Central memory CD4-positive, alpha-beta T cell (primary cell): ENCODE measurements at places on chromosomes 11 and 22.

DNA sequence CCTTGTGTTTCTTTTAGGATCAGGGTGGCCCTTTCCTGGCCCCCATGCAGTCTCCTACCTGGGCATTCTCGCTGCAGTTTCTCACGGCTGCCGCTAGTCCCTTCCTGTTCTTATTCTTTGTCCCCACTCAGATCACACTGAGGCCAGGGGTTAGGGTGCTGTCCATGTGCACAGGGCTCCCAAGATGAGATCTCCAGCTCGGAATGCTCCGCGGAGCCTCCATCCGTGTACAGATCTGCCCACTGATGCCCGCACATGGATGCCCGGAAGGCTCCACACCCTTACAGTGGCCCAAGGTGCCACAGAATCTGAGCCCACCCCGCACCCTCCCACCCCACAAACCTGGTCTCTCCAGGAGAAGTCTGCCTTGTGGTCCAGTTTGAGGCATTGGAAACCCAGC is 457.3 kb downstream of the TBC1D22A start:
- no peak for DNase-seq

DNA sequence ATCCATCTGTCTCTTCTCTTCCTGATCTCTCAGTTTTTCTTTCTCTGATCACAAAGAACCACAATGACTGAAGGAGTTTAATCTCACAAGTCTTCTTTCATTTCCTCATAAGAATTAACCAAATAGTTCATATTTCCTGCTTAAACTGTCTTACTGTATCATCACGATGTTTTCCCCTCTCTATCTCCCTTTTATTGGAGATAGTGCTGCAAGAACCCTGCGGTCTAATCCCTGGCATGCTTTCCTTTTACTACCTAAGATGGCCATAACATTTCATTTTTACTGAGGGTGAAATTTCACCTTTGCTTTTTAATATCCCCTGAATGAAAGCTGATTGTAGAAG is 28.9 kb downstream of the CARD18 start:
- DNase-seq, result no peak

DNA sequence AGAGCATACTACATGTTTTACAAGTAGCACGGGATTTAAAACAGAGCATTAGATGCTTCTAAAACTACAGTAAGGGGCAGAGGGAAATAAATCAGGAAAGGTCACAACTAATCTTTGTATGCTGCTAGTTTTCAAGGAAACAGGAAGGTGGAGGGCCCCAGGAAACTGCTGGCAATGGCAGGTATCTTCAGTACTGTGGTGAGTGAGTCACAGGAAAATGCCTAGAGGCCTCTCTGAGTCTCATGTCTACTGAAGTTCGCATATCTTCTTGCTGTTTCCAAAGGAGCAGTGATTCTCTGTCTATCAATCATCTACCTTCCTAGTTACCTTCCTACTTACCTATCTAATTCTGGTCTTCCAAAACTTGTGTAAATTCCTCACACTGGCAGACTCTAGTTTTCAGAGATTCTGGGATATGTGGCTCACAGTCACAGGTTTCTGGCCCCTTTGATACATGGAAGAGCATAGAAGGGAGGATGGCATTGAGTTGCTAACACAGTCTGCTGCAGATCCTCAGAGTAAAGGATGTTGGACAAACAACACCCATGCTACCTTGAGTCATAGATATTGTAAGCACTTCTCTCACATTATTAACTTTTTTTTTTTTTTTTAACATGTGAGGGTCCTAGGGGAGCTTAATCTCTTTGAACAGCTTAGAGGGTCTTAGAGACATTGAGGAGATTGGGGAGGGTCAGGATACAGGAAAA is 58.8 kb upstream of the SYN3 start:
- no peak for DNase-seq

DNA sequence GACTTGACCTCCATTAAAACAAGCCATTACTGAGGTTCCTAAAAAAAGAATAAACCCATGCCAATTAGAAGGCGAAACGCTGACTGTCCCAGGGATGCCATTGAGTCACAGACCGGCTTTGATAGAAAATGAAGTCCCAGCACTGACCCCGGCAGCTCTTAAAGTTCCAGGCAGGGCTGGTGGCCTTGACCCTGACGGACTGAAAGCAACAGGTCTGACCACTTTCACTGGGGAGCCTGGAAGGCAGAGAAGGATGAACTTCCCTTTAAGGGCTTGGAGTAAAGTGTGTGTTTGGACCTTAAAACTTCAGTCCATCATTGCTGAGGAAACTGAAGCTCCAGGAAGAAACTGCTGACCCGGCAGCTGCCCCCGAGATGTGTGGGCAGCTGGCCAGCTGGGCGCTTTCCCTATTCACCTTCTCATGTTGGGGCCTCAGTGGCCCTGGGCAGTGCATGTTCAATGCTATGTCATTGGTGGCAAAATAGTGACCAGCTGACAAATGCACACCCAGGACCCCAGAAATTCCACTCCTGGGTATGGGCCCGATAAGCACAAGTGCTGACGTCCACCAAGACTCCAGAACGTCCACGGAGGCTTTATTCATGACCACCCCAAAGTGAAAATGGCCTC is 18.9 kb upstream of the EFCAB6 start:
- DNase-seq, result no peak

DNA sequence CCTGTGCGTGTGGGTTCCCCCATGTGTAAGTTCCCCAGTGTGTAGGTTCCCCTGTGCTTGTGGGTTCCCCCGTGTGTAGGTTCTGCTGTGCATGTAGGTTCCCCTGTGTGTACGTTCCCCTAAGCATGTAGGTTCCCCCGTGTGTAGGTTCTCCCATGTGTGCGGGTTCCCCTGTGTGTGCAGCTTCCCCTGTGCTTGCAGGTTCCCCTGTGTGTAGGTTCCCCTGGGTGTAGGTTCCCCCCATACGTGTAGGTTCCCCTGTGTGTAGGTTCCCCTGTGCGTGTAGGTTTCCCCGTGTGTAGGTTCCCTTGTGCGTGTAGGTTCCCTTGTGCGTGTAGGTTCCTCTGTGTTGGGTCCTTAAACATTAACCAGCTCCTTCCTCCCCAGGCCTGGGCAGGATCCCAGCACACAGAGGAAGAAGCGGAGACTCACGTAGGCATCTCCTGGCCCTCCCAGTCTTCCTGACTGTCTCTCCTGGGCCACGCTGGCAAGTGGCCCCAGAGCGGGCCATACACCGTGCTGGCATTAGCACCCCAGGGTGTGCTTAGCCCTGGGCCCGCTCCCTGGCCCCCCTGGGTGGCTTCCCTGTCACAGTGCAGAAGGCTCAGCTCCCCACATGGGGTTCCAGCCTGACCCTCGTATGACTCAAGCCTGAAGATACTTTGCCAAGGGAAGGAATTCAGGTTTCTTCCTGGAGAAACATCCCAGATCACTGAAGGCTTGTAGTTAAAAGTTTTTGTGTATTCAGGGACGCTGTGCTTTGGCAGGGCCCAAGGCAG is 2.8 kb upstream of the GRAMD4 start:
- no peak for DNase-seq

- DNase-seq, result no peak
Measured at GRCh38 chr11:11582011-11582701, 39.6 kb downstream of the GALNT18 start.

GRCh38 chr11:112440518-112440917 is 179.9 kb upstream of the PLET1 start:
- no peak for DNase-seq

DNA sequence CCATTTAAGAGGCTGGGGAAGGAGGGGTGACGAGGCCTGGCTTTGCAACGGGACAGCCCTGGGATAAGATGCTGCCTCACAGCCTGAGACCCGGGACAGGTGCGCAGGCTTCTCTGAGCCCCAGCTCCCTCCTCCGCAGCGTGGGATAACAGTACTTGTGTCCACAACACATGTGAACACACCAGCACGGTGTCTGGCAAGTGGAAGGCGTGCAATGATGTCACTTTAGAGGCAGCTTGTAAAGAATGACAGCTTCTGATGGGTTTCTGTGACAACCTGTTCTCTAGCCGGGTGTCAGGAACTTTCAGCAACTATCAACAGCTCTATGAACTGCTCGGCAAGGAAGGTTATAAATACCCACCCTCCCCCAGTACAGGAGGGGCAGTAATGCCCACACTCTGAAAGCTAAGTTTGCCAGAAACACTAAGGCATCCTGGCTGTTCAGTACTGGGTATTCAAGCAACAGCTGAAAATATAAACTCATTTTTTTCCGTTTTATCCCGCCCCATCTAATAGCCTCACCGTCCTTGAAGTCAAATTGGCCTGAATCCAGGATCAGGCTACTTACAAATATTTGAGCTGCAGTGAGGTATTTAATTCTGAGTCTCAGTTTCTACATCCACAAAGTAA is 59.7 kb downstream of the MYH9 start:
- DNase-seq, result no peak

DNA sequence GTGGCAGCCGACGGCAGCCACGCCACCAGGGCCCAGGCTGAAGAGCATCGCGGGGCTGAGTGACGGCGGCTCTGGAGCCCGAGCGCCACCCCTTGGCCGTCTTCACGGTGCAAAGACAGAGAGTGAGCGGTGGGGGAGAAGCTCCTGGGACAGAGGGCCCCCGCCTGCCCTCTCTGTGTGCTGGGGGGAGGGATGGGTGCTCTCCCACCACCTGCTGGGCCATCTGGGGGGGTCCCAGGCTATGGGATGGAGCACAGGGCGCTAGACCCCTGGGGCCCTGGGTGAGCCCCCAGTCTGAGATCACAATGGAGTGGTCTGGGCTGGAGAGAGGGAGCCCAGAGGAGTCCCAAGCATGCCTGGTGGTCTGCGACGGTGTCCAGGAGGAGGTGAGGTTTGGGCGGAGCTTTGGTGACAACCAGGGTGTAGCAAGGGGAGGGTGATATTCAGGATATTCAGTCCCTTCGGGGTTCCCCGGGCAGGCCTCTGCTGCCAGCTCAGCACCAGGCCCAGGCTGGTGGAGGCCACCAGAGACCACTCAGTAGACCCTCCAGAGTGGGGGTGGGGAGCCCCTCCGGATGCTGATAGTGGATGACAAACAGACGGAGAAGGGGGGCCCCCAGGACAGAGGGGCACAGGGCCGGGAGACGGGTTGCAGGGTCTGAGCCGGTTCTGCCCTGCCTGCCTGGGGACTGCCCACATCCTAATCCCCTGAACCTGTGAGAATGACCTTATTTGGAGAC is 78.1 kb upstream of the PRR5 start:
- DNase-seq, result no peak

DNA sequence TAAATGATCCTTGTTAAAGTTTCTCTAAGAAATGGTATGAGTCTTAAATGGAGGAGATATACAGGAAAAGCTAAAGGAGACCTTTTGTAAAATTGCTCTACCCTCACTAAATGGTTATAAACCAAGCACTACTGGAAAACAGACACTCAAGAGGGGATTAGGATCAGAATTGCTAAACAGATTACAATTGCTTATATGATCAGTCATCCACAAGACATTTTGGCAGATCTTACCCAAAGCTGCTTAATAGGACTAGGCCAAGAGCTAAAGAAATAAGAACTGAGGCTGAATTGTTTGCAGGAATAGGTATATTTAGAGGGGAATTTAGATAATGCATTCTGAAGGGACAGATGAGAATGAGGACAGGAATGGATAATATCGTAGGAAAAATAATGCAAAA is 9.5 kb downstream of the HARBI1 start:
- DNase-seq, result no peak

DNA sequence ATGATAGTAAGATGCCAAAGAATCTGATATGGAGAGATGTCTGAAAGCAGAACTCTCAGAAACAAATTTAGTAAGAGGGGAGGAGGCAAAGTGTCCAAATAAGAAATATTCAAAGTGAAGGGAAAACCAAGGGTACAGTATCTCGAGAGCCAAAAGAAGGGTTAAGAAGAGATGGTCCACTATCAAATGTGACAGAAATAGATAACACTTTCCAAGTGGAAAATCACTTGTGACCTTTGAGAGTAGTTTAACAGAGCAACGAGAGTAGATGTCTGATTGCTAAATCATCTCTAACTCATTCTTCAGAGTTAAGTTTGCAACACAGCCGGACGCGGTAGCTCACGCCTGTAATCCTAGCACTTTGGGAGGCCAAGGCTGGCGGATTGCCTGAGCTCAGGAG is 4.3 kb upstream of the BUD13 start:
- no peak for DNase-seq

DNA sequence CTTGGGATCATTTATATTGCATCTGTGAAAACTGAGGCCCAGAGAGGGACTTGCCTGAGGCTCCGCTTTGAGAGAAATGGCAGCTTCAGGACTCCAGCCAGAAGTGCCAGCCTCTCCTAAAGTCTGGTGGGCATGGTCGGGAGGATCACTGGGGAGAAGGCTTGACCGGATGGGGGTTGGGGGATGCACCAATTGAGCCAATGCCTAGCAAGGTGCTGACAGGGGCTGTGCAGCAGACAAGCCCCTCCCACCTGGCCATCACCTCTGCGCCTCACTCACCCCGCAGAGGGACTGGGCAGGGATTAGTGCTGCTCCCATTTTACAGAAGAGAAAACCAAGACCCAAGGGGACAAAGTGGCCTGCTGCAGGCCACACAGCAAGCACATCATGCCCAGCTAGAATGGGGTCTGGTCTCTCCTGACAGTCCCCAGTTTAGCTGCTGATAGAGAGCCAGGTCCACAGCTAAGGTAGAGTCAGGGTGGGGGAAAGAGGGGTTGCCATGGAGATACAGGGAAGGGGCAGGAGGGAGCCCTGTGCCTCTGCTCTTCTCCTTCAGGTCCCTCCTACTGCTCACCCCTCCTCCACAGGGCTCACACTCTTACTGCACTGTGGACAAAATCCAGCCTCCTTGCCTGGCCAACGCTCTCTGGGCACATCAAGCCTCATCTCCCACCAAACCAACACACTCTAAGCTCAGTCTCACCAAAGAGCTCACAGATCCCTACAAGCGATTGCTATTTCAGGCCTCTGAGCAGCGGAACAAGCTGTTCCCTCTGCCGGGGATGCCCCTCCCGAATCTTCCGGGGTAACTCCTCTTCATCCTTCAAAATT is 29.5 kb downstream of the TEF start:
- no peak for DNase-seq

- no peak for DNase-seq
Measured at GRCh38 chr22:19990609-19991394, 25.8 kb downstream of the ARVCF start.

DNA sequence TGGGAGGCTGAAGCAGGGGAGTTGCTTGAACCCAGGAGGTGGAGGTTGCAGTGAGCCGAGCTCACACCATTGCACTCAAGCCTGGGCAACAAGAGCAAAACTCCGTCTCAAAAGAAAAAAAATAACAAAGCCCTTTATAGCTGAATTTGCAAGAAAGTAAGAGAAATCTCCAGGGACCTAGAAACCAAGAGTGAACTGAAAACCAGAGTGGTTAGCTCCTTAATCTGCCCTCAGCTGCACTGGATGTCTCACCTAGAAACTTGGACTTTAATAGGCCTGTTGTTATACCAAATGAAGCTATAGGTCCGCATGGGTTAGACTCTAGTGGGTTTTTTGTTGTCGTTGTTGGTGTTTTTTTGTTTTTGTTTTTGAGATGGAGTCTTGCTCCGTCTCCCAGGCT is 4.1 kb downstream of the NEU3 start:
- DNase-seq, result no peak

- DNase-seq, result no peak
Measured at GRCh38 chr11:119809346-119809745, 80.3 kb upstream of the NECTIN1 start.

DNA sequence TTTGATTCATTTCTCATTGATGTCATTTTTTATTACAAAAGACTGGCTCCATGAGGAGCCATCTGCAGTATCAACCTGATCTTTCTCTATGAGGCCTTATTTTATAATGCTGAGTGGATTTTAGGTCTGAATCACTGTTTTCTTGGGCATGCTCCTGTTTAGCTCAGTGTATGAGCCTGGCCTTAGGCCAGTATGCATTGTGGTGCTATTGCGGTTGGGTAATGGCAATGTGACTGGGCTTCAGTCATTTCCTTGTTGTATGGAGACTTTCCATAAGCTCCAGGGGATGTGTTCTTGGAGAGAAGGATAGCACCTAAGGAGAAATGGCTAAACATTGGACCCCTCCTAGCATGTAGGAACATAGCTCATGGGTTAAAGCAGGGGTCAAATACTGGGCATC is 293.2 kb downstream of the NELL1 start:
- DNase-seq, result no peak

GRCh38 chr11:100639140-100639539 is 47.9 kb upstream of the ARHGAP42 start:
- no peak for DNase-seq
